Epithelial cell of proximal tubule (primary cell): ENCODE measurements at places on chromosomes 1 and 21.

DNA sequence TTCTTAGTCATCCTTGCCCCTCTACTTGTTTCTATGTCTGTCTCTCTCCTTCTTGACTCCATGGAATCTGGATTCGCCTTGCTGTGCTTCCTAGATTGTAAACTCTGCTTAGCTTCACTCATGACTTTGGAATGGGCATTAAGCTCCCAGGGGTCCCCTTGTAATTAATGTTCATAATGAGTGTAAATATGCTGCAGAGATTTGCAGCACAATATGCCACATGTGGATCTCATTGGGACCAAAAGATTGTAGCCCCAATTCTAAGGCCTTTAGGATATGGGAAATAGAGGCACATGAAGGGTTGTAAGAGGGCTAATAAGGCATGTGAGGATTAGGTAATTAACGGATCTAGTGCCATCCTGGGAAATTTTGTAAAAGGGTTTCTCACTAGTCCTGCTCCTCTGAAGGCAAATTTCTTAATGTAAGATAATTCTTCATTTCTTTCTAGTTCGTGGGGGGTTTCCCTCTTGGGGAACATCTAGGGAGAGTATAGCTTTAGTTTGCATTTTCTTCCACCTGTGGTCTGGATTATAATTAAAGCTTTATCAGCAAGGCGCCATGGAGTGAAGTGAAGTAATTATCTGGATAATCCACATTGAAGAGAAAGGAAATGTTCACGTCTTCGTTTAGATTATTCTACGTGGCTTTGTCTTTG is 659.2 kb upstream of the PLXNA2 start:
- no peak for DNase-seq

DNA sequence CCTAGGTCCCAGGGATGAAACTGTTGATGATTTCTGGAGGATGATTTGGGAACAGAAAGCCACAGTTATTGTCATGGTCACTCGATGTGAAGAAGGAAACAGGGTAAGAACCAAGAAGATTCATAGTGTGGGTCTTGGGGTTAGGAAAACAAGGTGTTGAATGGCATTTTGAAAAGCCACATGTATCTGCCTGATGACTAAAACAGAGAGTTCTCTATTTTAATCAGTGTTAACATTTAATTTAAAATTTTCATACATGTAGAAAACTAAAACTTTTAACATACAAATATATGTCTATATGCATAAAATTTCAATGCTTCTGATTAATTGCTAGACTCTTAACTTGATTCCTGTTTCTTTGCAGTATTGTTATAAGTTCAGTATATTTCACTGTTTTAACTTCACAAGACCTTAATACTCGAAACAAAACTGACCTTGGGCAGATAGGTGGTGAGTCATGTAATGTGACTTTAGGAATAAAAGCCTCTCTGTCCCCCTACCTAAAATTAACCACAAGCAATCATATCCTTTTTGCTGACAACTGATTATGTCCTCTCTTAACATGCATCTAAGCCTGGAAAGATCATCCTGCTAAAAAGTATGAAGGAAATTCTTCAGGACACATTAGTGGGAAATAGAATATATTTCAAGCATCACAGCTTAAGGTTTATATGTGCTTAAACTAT is 95.6 kb downstream of the PTPRC start:
- DNase-seq, result no peak

DNA sequence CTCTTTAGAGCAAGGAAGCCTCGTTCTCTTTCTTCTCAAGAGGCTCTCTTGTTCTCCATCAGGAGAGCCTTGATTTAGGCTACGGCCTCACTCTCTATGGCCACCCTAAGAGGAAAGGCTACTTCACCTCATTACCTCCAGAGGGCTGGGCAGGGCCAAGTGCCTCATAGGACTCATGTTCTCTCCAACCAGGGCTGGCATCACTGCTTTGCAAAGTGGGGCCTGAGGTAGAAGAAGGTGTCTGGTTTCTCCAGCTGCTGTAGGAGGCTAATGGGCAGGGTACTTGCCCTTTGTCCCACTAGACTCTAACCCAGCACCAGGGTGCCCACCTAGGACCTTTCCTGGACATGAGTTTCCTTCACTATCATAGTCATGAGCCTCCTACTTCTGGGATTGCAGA is 2.1 kb upstream of the ATXN7L2 start:
- DNase-seq, result no peak

DNA sequence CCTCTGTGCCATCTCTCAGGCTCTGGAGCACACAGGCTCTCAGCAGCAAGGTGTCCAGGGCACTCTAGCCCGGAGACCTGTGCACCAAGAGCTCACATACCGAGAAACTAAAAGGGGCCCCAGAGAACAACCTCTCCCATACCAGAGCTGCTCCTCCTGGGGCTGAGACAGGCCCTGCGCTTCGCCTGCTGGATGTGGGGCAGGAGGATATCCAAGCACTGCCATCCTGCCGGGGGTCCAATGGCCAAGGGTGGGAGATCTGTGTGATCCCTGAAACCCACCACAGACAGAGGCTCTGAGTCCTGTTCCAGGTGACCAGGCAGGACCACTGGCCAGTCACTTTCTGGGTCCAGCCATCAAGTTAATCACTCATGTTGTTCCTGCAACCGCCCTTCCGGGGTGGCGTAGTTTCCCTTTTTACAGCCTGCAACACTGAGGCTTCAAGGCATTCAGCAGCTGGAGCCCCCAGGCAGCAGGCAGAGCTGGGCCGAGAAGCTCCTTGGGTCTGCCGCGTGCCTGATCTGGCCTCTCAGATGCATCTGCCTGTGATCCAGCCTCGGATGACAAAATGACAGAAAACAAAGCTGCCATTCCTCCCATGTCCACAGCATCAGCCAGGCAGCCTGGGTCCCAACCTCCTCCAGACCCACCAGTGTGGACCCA is 36.7 kb upstream of the ACTRT2 start:
- no peak for DNase-seq

GRCh38 chr1:119713749-119714456 is 2.2 kb downstream of the PHGDH start:
- no peak for DNase-seq

DNA sequence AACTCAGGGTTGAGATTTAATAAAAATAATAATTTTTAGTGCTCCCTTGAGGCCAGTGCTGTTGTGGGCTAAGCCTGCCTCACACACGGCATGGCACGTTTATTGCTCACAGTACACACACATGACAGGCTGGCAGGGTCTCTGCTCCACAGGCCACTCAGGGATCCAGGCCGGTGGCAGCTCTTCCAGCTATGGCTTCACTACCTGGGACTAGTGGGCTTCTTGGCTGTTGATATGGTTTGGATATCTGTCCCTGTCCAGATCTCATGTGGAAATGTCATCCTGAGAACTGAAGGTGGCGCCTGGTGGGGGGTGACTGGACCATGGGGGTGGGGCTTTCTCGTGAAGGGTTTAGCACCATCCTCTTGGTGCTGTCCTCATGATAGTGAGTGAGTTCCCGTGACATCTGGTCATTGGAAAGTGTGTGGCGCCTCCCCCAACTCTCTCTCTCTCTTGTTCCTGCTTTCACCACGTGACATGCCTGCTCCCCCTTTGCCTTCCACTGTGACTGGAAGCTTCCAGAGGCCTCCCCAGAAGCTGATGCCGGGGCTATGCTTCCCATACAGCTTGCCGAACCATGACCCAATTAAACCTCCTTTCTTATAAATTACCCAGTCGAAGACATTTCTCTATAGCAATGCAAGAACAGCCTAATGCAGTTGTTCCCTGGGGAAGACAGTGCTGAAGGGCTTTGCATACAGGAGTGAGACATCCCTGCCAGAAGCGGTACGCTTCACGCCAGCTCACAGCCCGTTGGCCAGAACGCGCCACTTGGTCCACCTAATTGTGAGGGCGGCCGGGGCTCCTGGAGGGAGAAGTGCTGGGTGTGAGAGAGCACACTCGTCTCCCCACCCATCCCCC is 226.9 kb upstream of the C1orf174 start:
- DNase-seq, result no peak

DNA sequence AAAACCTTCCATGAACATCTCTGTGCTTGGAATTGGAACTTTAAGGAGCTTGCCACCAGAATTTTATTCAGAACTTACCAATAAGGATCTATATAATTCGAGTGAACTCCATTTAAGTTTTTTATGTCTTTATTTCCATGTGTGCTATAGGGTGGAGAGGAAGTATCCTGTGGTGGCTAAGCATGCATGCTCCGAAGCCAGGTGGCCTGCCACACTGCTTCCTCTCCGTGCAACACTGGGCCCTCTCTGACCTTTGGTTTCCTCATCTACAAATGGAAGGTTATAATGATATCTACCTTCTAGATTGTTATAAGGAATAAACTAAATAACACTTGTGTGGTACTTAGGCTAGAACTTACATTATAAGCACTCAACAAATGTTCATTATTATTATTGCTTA is 382.1 kb downstream of the PTPRC start:
- DNase-seq, result no peak
